ENCODE measurements at places on chromosomes 12 and 14.

GRCh38 chr14:22986508-22987054 is 4.2 kb upstream of the AJUBA start:
- DNase-seq: peak; percentile 87

DNA sequence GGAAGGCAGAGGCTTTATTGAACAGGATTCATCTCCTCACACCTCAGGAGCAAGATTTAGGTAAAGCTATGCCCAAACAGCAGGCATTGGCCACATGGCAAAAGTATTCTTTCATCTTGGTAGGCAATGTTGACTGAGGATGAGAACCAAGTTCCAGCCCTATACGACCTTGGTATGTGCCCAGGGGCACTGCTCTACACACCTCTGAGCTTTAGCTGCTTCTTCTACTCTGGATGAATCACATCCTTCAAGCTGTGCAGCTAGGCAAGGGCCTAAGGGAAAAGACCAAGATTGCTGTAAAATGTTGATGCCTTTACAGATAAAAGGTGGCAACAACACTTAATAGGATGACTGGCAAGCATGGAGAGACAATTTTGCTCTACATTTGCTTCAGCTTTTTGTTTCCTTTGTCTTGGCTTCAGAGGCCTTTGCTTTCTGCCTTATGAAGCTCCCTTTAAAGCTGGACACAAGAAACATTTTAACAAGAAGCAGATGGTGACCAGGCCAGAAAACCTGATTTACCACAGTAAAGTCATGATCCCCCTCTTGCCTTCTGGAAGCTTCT is 183.3 kb upstream of the KITLG start:
- no peak for DNase-seq

DNA sequence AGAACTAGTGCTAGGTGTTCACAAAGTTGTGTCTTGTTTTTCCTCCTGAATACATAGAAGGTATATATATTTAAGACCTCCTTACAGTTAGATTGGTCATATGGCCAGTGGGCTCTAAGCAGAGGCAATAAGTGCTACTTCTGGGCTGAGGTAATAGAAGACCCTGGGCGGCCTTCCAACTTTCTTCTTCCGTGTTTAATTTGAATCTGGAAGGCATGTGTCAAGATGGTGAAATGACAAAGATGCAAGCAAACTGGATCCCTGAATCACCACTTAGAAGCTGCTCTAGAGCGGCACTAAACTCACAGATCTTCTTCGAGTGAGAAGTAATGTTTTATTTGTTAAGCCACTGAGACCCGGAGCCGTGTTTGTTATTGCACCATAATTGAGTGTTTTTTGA is 201.0 kb upstream of the GZMB start:
- no peak for DNase-seq

- DNase-seq: peak; percentile 5
Observed at GRCh38 chr12:113359133-113359938, 949 bp downstream of the PLBD2 start.

DNA sequence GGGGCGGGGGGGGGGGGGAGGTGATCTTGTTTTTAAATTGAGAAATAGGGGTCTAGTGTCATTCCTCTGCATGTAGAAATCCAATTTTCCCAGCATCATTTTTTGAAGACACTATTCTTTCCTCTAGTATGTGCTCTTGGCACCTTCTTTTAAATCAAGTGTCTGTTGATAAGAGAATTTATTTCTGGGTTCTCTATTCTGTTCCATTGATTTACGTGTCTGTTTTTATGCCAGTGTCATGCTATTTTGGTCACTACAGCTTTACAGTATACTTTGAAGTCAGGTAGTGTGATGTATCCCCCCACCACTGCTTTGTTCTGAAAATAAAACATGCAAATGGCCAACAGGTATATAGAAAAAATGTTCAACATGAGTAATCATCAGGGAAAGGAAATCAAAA is 252.7 kb downstream of the MED13L start:
- no peak for DNase-seq

GRCh38 chr14:66115740-66116502 is 370.2 kb upstream of the CCDC196 start:
- no peak for DNase-seq

DNA sequence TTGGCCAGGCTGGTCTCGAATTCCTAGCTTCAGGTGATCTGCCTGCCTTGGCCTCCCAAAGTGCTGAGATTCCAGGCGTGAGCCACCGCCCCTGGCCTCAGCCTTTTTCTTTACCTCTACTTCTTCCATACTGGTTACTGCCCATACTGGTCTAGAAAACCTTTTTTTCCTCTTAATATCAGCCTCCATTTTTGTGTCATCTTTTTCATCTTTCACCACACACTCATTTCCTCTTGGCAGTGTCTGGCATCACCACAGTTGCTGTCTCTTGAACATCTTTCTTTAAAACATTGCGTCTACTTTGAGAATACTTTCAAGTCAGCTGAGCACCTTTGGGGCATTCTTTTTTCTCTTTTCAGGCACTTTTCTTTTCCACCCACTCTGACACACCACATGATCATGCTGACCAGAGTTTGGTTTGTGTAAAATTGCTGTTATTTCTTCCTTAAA is 32.7 kb downstream of the DDX47 start:
- no peak for DNase-seq

DNA sequence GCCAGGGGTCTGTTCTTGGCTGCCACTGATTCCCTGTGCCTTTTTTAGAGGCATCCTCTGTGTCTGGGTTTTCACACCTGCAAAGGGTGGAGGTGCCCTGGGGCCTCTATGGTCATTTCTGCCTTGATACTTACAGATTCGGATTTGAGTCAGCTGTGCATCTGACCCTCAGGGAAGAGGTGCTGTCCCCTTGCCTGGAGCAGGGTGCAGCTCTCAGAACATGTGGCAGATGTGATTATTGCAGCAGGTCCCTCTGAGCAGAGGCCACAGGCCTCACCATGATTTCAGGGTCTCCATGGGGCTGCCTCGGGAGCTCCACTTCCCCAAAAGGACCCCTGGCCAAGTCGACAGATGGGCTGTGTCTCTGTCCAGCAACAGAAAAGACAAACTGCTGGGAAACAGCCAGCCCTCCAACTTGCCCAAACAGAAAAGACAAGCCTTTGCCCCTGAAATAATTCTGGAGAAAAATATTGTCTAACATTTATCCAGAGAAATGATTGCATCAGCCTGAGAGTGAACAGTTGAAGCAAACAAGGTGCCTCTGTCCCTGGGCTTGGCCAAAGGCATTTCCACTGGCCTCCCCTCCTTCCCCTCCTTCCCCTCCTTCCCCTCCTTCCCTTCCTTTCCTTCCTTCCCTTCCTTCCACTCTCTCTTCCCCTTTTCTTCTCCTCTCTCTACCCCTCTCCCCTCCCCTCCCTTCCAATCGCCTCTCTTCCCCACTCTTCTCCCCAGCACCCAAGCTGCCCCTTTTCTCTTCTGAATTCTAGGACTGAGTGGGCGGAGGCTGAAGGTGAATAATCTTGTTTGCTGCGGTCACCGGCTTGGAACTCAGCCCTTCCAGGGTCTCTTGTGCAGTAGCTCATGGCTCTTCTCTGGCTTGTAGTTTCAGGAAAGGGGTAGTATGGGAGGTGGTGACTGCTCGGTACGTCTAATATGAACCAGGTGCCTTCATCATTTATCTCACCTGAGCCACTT is 676 bp downstream of the SERPINA3 start:
- DNase-seq: no peak

DNA sequence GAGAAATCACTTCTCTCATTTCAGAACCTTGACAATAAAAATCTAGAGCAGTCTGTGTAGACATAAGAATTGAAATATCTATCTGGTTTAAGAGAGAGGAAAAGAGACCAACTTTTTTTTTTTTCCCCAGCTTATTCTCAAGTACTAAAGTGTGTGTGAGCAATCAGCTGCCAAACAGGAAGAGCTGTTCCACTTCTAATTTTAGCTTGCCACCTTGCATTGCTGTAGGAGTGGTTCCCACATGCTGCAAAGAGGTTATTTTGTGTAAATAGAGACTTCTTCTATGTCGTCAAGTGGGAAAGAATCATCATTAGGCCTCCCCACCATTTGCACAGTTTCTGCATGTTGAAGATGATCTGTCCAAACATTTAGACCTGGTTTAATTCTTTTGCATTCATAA is 142.6 kb downstream of the NPAS3 start:
- DNase-seq: no peak

Data from T-cell (primary cell).